Trophoblast cell (in vitro differentiated cells and primary cell): ENCODE measurements at places on chromosomes 3 and 15.

GRCh38 chr15:55649058-55649423 lies 60.9 kb upstream of the PYGO1 start:
- DNase-seq: peak; percentile 6

DNA sequence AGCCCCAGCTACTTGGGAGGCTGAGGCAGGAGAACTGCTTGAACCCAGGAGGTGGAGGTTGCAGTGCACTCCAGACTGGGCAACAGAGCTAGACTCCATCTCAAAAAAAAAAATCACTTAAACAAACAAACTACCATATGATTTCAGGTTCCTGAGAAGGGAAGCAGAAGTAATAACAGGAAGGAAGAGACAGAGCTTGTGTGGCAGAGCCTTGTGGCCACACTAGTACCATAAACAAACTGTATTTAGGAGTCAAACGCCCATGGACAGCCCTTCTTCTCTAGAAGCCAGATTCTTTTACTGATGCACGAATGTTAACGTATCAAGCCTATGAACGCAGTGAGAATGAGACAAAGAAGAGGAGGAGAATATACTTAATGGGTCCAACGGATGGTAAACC lies 12.0 kb downstream of the MTMR10 start:
- no peak for DNase-seq

GRCh38 chr3:138332472-138333073 lies 2.9 kb upstream of the NME9 start:
- peak; percentile 69 for DNase-seq

DNA sequence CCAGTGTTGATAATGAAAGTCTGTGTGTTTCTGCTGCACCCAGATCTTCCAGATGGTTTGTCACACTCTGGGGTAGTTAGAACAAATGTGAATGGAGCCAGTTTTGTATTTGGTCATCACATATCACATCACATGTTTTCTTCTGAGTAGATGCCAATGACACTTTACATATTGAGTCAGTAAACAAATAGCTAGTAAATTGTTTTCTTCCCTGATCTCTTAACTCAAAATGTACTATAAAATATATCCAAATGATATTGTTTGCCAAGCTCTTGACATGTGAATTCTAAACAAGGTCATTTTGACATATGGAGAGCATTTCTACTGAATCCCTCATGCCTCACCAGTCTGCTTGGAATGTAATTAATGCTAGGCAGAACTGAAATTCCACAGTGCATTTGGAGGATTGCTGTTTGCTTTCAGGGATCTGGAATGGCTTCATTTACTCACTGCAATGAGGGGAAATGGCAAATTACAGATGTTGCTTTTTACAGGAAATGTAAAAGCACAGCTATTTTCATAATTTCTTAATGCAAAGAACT lies 45.0 kb downstream of the PDHB start:
- DNase-seq: no peak

DNA sequence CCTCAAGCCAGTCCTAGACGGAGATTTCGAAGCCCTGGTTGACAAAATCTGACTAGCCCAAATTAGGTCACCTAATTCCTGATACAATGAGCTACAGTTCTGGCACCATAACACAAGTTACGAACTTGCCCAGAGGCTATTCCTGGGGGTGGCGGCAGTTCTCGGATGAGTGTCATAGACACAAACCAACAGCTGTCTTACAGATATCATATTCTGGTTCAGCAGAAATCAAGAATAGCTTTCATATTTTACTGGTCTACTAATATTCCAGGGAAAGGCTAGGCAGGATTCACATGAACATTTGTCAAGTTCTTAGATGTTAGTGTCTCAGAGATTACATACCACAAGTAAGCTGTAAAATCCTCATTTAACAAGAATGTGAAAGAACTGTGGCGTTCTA lies 8.8 kb downstream of the ANAPC13 start:
- peak; percentile 99 for DNase-seq

DNA sequence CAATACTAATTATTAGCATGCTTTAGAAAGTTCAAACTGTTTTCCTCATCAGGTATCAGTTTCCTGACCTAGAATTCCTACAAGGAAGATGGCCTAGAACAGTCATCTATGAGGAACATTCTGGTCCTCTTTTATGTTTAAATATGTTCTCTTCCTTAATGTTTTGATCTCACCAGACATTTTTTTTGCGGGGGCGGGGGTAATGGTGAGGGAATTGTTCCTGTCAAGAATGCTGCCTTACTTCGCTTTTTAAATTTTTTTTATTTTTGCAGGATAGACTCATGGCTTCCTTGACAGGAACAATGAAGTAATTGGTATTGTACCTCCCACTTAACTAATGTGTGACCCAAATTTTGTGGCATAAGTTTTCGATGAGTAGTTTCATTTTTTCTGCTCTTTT lies 44.3 kb upstream of the NANOGP8 start:
- no peak for DNase-seq

GRCh38 chr3:24683633-24684384 lies 189.2 kb upstream of the THRB start:
- peak; percentile 27 for DNase-seq

DNA sequence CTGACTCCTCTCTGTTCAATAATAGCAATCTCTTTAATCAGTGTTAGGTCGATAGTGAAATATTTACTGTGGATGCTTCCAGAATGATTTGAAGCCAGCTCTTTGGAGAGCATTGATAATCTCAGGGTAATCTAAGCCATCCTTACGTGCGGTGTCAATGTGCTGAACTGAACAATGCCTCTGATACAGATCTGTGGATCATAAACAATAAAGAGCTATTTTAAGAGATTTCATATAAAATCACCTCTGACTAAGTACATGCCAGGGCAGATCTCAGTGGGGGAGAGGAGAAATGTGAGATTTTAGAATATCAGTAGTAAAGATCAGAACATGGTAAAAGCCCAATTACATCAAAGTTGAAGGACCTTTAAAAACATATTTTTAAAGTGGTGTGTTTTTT lies 319.3 kb upstream of the GBE1 start:
- no peak for DNase-seq

- no peak for DNase-seq
Observed at GRCh38 chr3:61864886-61865285, 303.5 kb downstream of the PTPRG start.

DNA sequence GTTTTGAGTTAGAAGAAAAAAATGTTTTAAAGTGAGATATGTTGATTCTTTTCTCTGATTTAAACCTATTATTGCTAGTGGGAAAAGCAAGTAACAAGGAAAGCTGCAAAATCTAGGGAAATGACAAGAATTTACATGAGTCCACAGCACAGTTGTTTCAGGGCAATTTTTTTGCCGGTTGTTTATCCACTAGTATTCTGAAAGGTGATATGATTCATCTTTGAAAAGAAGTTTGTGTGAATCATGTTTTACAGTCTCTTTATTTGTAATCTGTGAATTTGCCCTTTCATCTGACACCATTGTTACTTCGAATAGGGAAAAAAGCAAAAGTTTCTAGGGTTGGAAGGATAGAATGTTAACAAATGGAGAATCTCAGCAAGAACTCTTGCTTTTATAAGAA lies 894.7 kb downstream of the OTOL1 start:
- no peak for DNase-seq

DNA sequence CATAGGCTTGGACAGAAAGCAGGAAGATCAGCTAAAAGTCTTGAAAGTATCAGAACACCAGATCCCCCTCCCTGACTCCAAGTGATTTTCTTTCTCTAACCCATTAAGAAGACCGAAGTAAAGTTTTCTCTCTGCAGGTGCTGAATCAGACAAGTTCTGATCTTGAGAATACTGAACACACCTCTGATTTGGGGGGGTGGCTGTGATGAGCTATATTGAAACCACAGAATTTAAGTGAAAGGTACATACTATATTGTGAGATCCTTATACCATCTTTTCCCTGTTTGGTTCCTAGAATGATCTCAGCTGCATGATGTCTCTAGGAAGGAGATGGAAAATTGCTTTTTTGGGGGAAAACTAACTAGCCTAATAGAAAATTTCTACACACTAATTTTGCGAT lies 196.0 kb downstream of the DIPK2A start:
- DNase-seq: no peak

DNA sequence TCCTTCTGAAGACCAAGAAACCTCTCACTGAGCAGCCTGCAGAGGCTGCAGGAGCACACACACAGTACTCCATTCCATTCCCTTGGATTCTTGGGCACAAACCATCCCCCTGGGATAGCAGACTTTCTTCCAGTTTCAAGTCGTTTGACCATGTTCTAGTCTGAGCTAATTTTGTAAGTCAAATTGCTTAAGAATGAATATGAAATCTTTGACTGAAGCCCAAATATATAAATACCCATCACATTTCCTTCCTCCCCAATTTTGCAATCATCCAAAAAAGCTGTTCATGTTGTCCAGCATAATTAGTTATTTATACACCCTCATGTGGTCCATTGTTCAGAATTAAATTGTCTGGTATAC lies 231.2 kb upstream of the TPRG1 start:
- DNase-seq: no peak

- DNase-seq: no peak
Observed at GRCh38 chr3:87311309-87311708, 34.9 kb upstream of the POU1F1 start.

DNA sequence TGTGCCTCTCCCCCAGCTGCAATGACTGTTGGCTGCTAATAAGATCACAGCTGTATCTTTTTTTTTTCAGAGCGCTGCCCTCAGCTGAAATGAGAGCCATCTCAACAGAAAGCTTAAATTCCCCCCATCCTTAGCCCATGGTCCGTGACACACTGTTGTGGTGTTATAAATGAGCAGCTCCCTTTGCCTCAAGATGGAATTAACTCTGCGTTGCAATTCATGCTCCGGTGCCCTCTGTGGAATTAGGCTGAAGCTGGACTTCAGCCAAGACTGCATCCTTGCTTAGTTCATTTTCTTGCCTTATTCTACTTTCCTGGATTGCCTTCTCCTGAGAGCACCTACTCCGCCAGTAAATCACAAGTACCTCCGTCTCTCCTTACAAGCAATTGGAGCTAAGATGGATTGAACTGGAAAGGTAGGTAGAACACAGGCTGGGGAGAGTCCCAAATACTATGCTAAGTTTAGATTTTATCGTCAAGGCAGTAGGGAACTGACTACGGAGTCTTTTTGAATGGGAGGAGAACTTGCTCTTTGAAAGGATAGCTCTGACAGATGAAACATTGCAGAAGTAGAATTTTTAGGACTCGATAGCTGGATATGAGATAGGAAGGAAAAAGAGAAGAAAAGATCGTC lies 39.0 kb upstream of the THRB start:
- DNase-seq: no peak

- no peak for DNase-seq
Observed at GRCh38 chr3:112874725-112875124, 28.1 kb upstream of the CD200R1L start.

DNA sequence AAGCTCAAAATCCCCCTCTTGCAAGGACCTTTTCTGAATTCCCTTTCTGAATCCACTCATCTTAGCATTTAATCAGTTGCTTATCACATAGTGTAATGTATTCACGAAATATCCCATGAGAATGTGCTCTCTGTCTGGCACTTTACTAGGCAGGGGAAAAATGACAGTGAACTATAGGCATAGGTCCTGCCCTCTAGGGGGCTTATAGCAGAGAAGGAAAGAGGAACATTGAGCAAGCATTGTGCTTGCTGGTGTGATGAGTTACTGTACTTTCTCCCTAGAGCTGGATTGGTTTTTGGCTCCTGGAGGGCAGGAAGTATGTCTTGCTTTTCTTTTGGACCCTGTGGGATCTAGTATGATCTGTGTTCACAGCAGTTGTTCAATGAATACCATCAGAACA lies 26.5 kb downstream of the DUOX2 start:
- no peak for DNase-seq

DNA sequence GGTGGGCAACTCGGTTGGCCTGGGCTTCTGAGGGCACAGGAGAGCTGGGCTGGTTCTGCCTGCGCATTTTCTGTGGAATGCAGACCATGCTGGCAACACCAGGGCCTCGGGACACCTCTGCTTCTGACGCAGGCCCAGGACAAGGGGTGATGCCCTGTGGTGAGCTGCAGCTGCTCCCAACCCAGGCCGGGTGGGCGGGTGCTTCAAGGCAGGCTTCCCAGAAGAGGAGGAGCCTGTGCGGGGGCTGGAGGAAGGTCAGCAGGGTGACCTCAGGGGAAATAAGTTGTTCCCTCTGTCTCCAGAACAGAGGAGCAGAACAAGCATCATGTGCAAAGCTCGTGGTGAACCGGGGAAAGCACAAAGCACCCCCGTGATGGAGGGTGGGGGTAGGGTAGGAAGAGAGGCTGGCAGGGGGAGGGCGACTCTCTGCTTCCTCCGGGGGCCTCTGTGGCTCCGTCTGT lies 11.0 kb upstream of the PLXNA1 start:
- peak; percentile 37 for DNase-seq

GRCh38 chr15:57915827-57916531 lies 149.5 kb downstream of the ALDH1A2 start:
- DNase-seq: no peak

- no peak for DNase-seq
Observed at GRCh38 chr3:117587416-117587815, 877.8 kb downstream of the TUSC7 start.
